ENCODE measurements at places on chromosomes 3 and 15.

DNA sequence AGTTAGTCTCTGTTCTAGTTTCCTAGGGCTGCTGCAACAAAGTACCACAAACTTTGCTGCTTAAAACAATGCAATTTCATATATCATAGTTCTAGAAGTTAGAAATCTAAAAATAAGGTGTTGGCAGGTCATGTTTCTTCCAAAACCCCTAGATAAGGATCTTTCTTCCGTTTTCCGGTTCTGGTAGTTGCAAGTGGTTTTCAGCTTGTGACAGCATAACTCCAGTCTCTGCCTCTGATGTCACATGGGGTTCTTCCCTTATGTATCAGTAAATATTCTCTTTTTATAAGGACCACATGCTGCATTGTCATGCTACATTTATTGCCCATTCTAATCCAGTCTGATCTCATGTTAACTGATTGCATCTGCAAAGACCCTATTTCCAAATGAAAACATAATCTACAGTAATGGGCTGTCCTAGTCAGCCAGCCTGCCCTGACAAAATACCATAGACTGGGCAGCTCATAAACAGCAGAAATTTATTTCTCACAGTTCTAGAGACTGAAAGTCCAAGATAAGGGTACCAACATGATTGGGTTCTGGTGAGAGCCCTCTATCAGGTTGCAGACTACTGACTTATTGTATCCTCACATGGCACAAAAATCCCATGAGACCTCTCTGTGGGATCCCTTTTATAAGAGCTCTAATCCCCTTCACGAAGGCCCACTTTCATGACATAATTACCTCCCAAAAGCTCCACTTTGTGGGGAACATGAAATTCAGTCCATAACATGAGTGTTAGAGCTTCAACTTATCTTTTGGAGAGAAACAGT, 642.0 kb upstream of the NAALADL2 start:
- no peak for DNase-seq

GRCh38 chr3:112763258-112763657, 83.4 kb downstream of the CD200R1L start:
- no peak for DNase-seq

GRCh38 chr15:75713338-75713895, 769 bp upstream of the CSPG4 start:
- DNase-seq: no peak

DNA sequence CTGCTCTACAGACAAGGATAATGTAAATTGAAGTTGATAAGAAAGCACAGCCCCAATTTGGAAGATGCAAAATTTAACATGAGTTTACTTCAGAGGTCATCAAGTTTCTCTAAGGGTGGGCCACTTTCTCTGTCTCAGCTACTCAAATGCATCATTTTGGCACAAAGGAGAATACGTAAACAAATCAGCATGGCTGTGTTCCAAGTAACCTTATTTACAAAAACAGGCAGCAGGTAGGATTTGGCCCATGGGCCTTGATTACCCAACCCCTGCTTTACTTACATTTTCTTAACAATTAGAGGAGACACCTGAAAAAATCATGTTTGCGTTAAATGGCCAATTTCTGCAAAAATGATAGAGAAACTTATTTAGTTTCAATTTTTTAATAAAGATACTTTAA, 181.7 kb downstream of the GBE1 start:
- no peak for DNase-seq

DNA sequence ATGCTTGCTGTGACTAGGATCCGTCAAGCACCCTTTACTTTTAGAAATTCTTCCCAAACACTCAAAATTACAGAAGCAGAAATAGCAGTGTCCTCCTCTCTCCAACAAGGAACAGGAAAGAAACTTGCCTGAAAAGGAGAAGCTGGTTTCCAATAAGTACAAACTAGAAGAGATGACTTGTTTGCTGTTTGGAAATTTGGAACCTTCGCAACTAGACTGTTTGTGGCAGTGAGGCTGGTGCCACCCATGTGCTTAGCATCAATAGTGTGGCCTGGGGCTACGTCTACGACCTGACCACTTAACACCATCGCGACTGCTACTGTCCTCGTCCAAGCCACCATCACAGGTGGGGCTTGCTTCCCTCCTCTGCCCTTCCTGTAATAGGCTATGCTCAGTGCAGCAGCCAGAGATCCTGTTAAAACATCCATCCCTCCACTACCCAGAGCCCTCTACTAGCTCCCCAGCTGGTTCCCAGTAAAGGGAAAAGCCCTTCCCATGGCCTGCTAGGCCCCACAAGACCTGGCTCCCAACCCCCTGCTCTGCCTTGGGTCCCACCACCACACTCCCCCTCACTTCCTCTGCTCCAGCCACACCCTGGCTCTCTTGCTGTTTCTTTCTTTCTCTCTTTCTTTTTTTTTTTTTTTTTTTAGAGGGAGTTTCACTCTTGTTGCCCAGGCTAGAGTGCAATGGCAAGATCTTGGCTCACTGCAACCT, 52.6 kb upstream of the CCR2 start:
- no peak for DNase-seq

DNA sequence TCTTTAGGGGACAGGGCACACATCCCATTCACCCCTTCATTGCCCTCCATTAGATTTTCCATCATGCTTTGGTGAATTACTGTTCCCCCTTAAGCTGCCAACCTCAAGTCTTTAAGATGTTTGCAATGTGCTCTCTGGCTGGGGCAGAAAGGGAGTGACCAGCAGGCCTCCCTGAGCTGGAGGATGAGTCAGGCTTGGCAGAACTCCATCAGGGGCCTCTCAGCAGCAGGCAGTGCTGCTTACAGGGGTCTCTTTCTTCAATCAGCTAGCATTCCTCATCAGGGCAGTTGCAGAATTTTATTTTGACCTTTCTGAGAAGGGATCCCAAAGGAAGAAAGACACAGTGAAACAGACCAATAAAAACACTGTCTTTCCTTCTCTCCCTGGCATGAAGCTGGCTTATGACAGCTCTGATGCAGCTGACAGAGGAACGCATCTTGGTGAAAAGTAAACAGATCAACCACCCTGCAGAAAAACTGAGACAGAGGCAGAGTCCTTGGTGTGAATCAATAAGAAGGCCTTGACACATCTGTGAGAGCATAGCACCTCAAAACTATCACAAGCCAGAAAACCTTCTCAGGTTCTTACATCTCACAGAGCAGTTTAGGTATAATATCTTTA, 88.7 kb upstream of the MRPL3 start:
- no peak for DNase-seq

- no peak for DNase-seq
Measured at GRCh38 chr3:149401212-149401925, 23.9 kb upstream of the TM4SF1 start.

GRCh38 chr15:66169023-66169422, 84.5 kb downstream of the MEGF11 start:
- no peak for DNase-seq

GRCh38 chr3:32399030-32399620, 7.5 kb downstream of the CMTM7 start:
- no peak for DNase-seq

- DNase-seq: peak; percentile 26
Measured at GRCh38 chr15:83559310-83559966, 94.5 kb upstream of the ADAMTSL3 start.

DNA sequence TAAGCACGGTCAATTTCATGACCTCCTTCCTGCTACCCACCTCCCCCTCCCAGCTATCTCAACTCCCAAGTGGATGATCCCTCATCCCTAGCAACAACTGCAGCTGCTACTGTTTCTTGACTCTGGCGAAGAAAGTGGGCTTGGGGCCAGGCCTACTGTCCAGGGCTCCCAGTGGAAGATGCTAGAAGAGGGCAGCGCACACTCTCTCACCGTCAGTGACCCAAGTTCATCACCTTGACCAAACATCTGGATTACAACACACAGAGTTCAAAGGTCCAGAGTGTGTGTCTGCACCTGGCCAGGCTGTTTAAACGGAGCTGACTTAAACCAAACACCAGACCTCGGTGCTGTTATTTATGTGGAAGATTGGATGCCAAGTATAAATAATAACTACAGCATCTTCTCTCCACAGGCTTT, 385.6 kb downstream of the SHQ1 start:
- DNase-seq: no peak

DNA sequence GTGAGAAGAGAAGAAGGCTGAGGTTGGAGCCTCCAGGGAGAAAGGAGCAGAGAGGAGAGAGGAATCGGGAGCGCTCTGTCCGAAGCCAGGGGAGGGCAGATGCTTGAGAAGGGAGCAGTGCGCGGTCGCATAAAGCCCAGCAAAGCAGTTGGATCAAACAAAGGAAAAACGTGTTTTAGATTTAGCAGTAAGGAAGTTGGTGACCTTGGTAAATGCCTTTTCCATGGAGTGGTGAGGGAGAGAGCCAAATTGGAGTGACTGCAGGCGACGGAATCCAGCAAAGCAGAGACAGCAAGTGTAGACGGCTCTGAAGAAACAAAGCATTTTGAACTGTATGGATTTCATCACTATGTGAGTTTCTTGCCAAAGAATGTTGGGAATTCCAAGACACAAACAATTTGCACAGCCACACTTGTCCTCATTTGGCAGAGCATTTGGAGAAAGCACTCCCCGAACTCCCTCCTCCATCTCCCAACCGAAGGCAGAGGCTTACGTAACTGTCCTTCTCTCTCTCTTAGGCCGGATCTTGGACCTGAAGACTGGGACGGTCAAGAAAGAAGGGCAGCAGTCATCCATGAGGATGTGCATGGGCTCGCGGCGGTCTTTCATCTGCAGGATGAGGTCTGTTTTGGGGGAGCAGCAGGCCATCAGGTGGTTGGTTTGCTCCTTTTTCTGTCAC, 103.6 kb downstream of the ARNT2 start:
- DNase-seq: no peak

- no peak for DNase-seq
Measured at GRCh38 chr3:63296249-63296648, 18.1 kb downstream of the SYNPR start.

- peak; percentile 33 for DNase-seq
Measured at GRCh38 chr3:56494679-56495322, 26.5 kb upstream of the ERC2 start.

Data from stimulated activated CD4-positive, alpha-beta T cell treated with anti-CD3 and anti-CD28 coated beads, Interleukin-15, amount 100 ng/mL, for 48 hours (primary cell).